ENCODE measurements at places on chromosomes 7 and 10.

- no peak for DNase-seq
These were observed 5.6 kb upstream of the LRRC27 start for GRCh38 chr10:132326344-132326889.

DNA sequence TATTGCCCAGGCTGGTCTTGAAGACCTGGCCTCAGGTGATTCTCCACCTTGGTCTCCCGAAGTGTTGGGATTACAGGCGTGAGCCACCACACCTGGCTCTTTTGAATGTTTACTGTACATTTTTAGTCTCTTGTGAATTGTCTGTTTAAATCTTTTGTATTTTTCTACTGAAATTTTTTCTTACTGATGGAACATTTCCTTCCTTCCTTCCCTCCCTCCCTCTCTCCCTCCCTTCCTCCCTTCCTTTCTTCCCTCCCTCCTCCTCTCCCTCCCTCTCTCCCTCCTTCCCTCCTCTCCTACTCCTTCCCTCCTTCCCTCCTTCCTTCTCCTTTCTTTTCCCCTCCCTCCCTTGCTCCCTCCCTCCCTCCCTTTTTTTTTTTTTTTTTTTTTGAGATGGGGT, 58.0 kb downstream of the DAGLB start:
- no peak for DNase-seq

- no peak for DNase-seq
These were observed 13.0 kb downstream of the ESYT2 start for GRCh38 chr7:158816271-158816670.

GRCh38 chr7:46900312-46901263, 681.3 kb downstream of the TNS3 start:
- no peak for DNase-seq

DNA sequence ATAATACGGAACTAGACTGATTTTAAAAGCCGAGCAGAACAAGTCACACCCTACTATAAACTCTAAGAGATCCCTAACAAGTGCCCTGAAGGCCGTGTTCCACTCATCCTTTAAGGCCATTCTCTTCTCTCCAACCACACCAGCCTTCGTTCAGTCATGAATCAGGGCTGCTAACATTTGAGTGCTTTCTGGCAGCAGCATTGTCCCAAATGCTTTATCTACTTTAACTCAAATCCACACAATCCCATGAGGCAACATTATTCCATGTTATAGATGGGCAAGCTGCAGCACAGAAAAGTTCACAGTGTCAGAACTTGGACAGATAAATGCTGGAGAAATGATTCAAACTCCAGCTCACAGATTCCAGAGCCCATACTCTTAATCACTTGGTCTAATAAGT, 73.5 kb downstream of the MALSU1 start:
- no peak for DNase-seq

- no peak for DNase-seq
These were observed 145.0 kb upstream of the CALCR start for GRCh38 chr7:93719546-93719945.

DNA sequence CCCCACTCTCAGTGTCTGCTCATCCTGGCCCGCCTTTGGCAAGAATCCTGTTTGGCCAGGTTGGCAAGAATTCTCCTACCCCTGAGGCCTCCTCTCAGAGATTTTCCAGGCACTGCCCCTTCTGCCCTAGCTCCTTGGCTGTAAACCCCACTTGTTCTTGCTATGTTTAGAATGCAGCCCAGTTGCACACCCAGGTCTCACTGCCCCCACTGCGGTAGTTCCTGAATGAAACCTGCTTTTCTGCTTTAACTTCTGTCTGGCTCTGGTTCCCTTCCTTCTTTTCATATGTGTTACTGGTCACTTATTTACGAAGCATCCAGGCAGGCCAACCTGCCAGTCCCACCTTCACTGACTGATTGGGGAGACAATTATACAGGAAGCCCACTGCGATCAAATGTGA, 576.9 kb downstream of the GLRX3 start:
- DNase-seq: no peak

DNA sequence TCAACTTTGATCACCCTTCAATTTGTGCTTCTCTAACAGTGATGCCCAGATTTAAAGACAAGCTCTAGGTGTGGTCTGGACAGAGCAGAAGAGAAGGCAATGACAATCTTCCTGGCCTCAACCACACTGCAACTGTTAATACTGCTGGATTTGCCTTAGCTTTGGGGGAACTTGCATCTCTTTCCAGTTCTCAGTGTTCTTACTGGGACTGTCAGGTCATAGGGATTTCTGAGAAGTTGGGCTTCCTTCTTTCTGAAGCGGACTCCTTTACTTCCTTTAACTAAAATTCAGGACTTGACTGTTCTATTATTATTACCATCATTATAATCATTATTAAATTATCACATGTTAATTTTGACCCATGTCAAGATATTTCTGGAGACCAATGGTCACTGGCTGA, 80.8 kb downstream of the OSBPL3 start:
- no peak for DNase-seq

GRCh38 chr10:91198781-91199180, 21.7 kb upstream of the PCGF5 start:
- DNase-seq: no peak

- DNase-seq: no peak
These were observed 716.2 kb downstream of the NXPH1 start for GRCh38 chr7:9149499-9150082.

- DNase-seq: no peak
These were observed 296.2 kb downstream of the LRRTM3 start for GRCh38 chr10:67221939-67222494.

- DNase-seq: no peak
These were observed 343.6 kb upstream of the MGMT start for GRCh38 chr10:129123428-129123827.

DNA sequence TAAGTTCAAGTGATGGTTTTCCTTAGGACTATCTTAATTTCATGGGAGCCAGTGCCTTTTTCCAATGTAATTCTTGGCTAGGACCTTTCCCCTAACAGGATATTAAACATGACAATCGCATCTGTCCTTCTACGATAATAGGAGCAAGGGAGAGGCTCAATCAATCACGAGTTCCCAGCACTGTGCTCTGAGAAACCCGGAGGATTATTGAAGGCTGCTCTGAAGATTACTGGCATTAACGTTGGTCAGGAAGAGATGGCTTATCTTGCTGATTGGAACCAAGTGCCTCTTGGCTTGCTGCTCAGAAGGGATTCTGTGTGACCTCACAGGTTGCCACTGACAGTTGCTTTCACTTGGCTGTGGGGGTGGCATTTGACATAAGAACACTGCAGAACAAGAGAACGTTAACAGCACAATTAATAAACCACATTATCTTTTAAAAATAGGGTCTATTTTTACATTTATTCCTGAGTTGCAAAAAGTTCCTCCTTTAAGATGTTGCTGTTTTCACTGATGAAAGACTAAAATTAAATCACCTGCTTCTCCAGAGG, 252.1 kb upstream of the TAC1 start:
- no peak for DNase-seq

DNA sequence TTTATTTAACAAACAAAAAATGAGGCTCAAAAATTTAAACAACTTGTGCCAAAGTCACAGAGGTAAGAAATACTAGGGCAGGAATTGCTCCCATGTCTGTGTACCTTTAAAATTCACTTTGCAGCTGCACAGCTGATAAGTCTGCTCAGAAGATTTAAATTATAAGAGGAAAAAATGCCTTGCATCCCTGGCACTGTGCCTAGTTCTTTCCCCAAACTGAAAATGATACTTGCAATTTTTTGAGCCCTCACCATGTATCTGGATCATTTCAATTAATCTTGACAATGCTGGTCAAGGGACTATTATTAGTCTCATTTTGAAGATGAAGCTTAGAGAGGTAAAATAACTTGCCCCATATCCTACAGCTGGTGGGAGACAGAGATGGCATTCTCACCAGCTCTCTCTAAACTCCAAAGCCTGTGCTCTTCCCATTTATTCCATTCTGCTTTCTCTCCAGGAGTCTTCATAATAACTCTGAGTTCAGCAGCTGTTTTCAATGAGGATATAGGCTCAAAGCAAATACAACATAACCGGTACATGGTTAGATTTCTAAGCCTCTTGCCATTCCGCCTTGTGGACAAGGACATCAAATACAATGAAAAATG, 350.5 kb upstream of the LRRTM3 start:
- no peak for DNase-seq

DNA sequence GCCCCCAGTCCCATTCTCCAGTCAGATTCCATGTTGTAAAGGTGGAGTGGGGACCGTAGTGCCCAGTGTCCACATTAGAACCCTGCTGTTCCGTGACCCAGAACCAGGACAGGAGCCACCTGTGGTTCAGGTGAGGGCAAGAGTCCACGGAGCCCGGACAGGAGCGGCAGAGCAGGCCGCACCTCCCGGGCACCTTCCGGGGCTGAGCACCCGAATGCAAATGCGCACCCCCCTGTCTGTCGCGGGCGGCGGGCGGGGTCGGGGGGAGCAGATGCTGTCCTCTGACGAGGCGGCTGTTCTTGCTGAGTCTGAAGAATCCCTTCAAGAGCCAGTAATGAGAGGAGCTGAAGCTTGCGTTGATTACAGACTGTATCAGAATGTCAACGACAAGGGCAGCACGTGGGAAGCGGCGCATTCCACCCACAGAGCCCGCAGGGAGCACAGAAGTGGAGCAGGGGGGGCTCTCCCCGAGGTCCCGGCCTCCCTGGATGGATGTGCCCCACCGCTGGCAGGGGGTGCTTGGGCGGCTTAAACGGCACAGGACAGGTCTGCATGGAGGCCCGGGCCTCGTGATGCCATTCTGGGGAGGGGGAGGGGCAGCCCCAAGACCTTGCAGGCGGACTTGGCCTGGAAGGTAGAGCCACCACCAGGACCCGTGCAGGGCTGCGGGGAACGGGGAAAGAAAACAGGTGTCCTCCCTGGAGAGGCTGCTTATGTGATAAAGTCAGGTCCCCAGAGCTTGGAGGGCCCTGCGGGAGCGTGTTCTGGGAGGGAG, 407.5 kb upstream of the RNF32 start:
- no peak for DNase-seq

DNA sequence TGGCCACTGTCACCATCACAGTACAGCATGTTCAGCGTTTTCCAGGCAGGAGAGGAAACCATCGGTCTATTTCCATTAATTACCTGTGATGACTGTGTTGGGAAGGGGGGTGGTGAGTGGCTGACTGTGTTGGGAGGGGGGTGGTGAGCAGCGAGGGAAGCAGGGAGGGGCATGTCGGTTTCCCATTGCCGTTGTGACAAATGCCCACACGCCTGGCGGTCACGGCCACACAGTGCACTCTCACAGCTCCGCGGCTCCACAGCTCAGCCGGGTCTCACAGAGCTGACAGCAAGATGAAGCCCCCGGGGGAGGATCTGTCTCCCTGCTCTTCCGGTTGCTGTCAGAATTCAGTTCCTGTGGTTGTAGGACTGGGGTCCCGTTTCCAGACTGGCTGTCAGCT, 39.0 kb downstream of the AP5Z1 start:
- DNase-seq: no peak

- no peak for DNase-seq
These were observed 120.6 kb downstream of the CPED1 start for GRCh38 chr7:121109145-121109544.

GRCh38 chr10:98361131-98362025, 53.6 kb downstream of the PYROXD2 start:
- DNase-seq: no peak

DNA sequence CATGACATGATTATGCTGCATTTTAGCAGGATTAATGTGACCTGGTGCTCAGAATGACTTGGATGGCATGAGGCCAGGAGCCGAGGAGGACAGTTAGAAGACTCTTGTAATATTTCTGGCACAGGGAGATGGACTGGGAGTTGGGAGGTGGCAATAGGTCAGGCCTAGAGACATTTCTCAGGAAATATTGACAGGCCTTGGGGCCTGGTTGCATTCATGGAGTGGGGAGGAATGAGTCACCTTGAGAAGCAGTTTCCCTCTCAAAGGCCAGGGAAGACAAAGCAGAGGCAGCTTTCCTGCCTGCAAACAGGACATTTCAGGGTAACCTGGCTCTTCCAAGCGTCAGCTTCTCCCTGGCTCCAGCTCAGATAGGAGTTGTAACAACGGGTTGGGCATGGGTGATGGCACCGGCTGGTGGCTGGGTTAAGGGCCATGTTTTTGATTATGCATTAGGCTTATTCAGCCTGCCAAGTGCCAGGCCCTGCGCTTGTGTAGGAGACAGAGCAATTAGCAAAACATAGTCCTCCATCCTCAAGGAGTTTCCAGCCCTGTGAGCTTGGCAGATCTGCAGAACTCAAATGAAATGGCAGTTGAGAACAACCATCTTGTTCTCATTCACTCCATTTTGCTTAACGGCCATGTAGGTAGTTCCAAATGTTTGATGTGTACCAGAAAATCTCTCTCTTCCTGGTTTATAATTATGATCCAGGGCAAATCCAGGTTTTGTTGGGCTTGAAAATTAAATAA, 38.2 kb downstream of the HK1 start:
- no peak for DNase-seq

DNA sequence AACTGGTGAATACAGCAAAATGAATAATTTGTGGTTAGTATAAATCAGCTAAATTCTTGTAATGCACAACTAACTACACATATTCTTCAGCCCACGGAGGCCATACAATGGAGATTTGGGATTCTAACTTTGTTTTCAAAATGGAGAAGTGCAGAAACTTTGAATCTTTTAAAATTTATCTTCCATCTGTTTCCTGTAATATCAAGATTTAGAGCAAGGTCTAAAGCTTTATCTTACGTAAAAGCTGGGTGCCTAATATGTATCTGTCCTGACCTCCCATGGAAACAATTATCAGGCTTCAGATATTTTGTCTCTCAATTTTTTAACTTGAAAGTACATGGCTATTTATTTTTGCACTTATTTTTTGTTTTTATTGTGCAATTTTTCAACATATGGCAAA, 5.0 kb upstream of the AHR start:
- no peak for DNase-seq

DNA sequence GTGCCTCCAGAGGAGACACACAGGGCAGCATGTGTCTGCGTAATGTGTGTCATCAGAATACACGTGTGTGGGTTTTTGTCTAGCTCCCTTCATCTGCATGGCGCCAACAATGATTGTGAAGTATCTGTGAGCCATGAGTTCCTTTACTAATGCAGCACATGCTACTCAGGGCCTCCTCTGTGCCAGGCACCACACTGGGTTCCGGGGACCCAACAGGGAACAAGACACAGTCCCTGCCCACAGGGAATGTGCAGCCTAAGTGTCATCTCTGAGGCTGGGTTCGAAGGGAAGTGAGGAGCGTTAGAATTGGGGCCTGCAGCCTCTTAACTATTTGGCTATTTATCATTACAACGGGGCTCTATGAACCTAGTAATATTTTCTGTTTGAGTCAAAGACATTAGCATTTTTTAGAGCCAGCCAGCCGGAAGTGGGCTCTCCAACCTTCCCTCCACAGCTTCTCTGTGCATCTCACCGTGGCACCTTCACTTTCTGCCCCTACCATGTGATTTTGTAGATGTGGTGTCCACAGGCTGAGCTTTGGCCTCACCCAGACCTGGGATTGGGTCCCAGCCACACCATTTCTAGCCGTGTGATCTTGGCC, 43.9 kb upstream of the SRGN start:
- no peak for DNase-seq

- no peak for DNase-seq
These were observed 922 bp downstream of the PPA1 start for GRCh38 chr10:70232155-70232858.

Data from stimulated activated CD4-positive, alpha-beta T cell treated with anti-CD3 and anti-CD28 coated beads, Interleukin-15, amount 100 ng/mL, for 1 hour (primary cell).